Natural killer cell (primary cell): ENCODE measurements at places on chromosomes 5 and 9. TPM values are rescaled to one million over a fixed set of nuclear protein-coding genes. Genes with fewer than 3 reads are reported as not detected.

GRCh38 chr5:77145666-77146065, 58.6 kb upstream of the ZBED3 start:
- H3K27ac ChIP-seq, result no peak overlapping the region
- DNase-seq, result no peak
- no peaks in the 10 kb centered on the region for H3K4me1 ChIP-seq
- no peak overlapping the region for H3K4me3 ChIP-seq

DNA sequence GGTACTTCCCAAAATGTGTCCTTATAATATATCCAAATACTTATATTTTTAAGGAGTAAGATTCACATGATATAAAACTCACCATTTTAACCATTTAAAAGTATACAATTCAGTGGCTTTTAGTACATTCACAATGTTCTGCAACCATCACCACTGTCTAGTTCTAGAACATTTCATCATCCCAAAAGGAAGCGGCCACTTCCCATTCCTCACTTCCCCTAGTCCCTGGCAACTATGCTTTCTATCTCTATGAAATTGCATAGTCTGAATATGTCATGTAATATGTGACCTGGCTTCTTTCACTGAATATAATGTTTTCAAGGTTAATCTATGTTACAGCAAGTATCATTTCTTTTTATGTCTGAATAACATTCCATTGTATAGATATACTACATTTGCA, 615.1 kb upstream of the SGCD start:
- H3K27me3 ChIP-seq, result no peaks in the 10 kb centered on the region
- no peak overlapping the region for H3K27ac ChIP-seq
- no peak for DNase-seq
- H3K4me3 ChIP-seq, result no peak overlapping the region

Gene PPIC
- total RNA-seq, result not detected

- H3K36me3 ChIP-seq, result no peaks in the 10 kb centered on the region
- no peaks in the 10 kb centered on the region for H3K4me1 ChIP-seq
- H3K4me3 ChIP-seq, result no peak overlapping the region
- no peak overlapping the region for H3K27ac ChIP-seq
These were observed 27.2 kb downstream of the WNK2 start for GRCh38 chr9:93210974-93211653.

DNA sequence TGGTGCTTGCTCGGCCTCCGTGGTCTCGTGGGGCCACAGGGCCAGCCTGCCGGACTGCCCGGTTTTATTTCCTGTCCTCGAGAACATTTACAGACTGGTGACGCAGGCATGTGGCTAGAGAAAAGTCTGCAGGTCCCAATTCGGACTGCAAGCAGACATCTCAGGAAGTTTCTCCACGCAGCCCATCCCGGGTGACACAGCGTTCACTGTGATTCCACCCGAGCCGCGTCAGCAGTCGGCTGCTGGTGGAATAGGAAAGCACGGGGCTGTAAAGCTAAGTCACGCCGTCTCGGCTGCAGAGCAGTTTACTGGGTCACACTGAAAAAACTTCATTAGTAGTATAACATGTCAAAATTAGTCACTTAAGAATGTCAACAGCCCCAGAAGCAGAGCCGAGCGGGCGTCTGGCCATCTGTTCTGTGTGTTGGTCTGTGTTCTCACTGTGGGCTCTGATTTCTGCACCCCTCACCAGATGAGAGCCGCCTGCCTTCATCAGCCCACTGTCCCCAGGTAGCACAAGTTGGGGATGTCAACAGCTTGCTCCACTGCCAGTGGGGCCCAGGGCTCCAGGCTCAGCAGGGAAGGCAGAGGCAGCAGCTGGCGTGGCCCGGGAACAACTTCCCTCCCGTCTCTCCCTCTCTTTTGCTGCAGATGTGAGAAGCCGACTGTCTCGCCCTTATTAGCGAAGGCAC, 363.7 kb downstream of the IRX2 start:
- H3K4me3 ChIP-seq, result no peak overlapping the region
- H3K27me3 ChIP-seq, result no peaks in the 10 kb centered on the region
- no peaks in the 10 kb centered on the region for H3K36me3 ChIP-seq
- no peak for DNase-seq
- H3K4me1 ChIP-seq, result no peaks in the 10 kb centered on the region
- no peak overlapping the region for H3K27ac ChIP-seq

Gene MELK
- total RNA-seq, result 1.5 TPM

Gene GEMIN5
- 12.7 TPM for total RNA-seq

GRCh38 chr5:167701051-167701450, 590.4 kb upstream of the WWC1 start:
- H3K36me3 ChIP-seq, result no peaks in the 10 kb centered on the region
- H3K4me3 ChIP-seq, result no peak overlapping the region
- no peak overlapping the region for H3K27ac ChIP-seq
- DNase-seq, result no peak
- no peaks in the 10 kb centered on the region for H3K4me1 ChIP-seq
- H3K27me3 ChIP-seq, result no peaks in the 10 kb centered on the region

- no peaks in the 10 kb centered on the region for H3K27me3 ChIP-seq
- H3K36me3 ChIP-seq, result no peaks in the 10 kb centered on the region
- peaks cover 8% of the 10 kb centered on the region for H3K4me1 ChIP-seq
- no peak overlapping the region for H3K4me3 ChIP-seq
These were observed 102.8 kb downstream of the SNX18 start for GRCh38 chr5:54620141-54620933.

Gene CER1
- not detected for total RNA-seq

GRCh38 chr5:15914638-15915037, 265.0 kb downstream of the MARCHF11 start:
- no peak overlapping the region for H3K4me3 ChIP-seq
- H3K27me3 ChIP-seq, result no peaks in the 10 kb centered on the region
- DNase-seq, result no peak
